Uterine smooth muscle cell (primary cell): ENCODE measurements at places on chromosomes 3 and 15. TPM values are rescaled to one million over a fixed set of nuclear protein-coding genes. Genes with fewer than 3 reads are reported as not detected.

EDC3 gene
- total RNA-seq: 11.4 and 15.4 TPM in 2 replicates

PARL gene
- 30.6 and 48.8 TPM in 2 replicates for total RNA-seq

NEK10 gene
- 1.7 and 7.0 TPM in 2 replicates for total RNA-seq

CTXN2 gene
- not detected in 2 replicates for total RNA-seq

TXNRD3 gene
- total RNA-seq: 8.6 and 10.2 TPM in 2 replicates

SAMD7 gene
- not detected in 2 replicates for total RNA-seq

CAMK2N2 gene
- total RNA-seq: 0.25 and 0.33 TPM in 2 replicates

ISLR gene
- total RNA-seq: 30.2 and 39.7 TPM in 2 replicates

IL17RE gene
- 0.62 and 2.0 TPM in 2 replicates for total RNA-seq

CTXND1 gene
- total RNA-seq: under 0.01 TPM in 2 replicates

SNURF gene
- 3.8 and 7.9 TPM in 2 replicates for total RNA-seq

NOX5 gene
- 0.22 and 0.25 TPM in 2 replicates for total RNA-seq

ZNF501 gene
- total RNA-seq: 7.1 and 8.1 TPM in 2 replicates

PRTG gene
- total RNA-seq: 1.5 and 3.1 TPM in 2 replicates

LSAMP gene
- 1.00 and 2.9 TPM in 2 replicates for total RNA-seq

SCAANT1 gene
- not detected in 2 replicates for total RNA-seq

TMEM108 gene
- under 0.01 and 0.12 TPM in 2 replicates for total RNA-seq

INAFM2 gene
- 8.7 and 10.1 TPM in 2 replicates for total RNA-seq

SEMA3B gene
- 6.8 and 29.5 TPM in 2 replicates for total RNA-seq

SERPINI2 gene
- total RNA-seq: not detected in 2 replicates

ATP2B2 gene
- total RNA-seq: not detected in 2 replicates

IL5RA gene
- not detected in 2 replicates for total RNA-seq

ZNF148 gene
- 33.9 and 42.4 TPM in 2 replicates for total RNA-seq

ARGFX gene
- total RNA-seq: not detected in 2 replicates

CD80 gene
- total RNA-seq: 0.37 TPM in 1 of 2 replicates, not detected in the other

GRIP2 gene
- 0.22 and 0.37 TPM in 2 replicates for total RNA-seq

GOLGA6L26 gene
- total RNA-seq: not detected in 2 replicates

CD276 gene
- 151 and 164 TPM in 2 replicates for total RNA-seq

HTR3E gene
- not detected in 2 replicates for total RNA-seq

CCNB2 gene
- 21.4 and 93.1 TPM in 2 replicates for total RNA-seq

CACNA2D3 gene
- total RNA-seq: not detected in 2 replicates

RASL12 gene
- 0.87 and 4.1 TPM in 2 replicates for total RNA-seq

SLC22A14 gene
- under 0.01 TPM in 1 of 2 replicates, not detected in the other for total RNA-seq

CIAO2A gene
- 79.6 and 80.0 TPM in 2 replicates for total RNA-seq

GHRL gene
- 0.25 TPM in 1 of 2 replicates, not detected in the other for total RNA-seq

LRTM1 gene
- not detected in 2 replicates for total RNA-seq

A4GNT gene
- not detected in 2 replicates for total RNA-seq

FANCD2OS gene
- not detected in 2 replicates for total RNA-seq

SSR3 gene
- total RNA-seq: 604 and 630 TPM in 2 replicates

LACTB gene
- total RNA-seq: 39.0 TPM in 2 replicates

GOLGA6L10 gene
- 0.11 and 1.00 TPM in 2 replicates for total RNA-seq

B3GALNT1 gene
- 19.1 and 24.2 TPM in 2 replicates for total RNA-seq

LRRC2 gene
- 1.9 and 7.4 TPM in 2 replicates for total RNA-seq

TICRR gene
- 3.2 and 8.7 TPM in 2 replicates for total RNA-seq
